ENCODE measurements at places on chromosomes 16 and 17.

DNA sequence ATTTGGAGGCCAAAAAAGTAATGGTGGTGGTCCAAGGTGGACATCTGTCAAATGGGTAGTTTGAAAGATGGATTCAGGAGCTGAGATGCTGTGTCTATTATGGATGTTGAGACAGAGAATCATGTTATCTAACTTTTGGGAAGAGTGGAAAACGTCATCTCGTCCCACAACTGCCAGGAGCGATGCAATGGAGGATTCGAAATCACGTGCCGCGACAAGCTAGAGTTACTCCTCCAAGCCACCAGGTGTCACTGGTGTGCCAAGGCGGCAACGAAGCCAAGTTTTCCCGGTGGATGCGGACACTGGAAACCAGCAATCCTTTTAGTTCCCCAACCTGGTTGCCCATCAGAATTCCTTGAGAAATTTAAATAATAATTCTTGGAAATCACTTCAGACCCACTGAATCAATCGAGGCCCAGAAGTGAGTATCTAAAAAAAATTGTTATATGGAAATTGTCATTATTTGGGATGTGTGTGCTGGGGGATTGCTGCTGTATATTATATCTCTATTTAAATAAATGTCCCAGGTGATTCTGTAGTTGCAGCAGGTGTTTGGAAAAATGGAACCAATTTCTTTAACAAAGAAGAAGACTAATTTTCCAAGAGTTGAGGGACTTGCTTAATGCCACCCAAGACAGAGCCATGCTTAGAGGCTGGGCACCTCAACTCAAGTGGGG lies 206.1 kb downstream of the HAPSTR1 start:
- DNase-seq = no peak

DNA sequence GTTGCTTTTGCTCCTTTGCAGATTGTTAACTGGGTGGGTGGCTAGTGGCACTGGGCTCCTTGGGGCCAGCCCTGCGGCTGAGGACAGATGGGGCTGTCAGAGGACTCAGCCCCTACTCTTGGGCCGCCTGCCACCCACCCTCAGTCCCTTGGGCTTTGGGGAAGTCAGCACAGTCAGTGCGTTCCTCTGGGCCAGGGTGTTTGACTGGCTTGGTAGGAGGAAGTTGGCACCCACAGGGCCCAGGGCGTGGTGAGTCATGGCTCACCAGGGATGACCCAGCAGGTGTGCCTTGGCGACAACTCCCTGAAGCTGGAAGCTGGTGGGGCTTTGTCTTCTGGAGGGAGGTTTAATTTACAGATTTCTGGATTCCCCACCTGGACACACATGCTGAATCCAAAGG lies 32.4 kb downstream of the HAPSTR1 start:
- DNase-seq = peak; percentile 88

DNA sequence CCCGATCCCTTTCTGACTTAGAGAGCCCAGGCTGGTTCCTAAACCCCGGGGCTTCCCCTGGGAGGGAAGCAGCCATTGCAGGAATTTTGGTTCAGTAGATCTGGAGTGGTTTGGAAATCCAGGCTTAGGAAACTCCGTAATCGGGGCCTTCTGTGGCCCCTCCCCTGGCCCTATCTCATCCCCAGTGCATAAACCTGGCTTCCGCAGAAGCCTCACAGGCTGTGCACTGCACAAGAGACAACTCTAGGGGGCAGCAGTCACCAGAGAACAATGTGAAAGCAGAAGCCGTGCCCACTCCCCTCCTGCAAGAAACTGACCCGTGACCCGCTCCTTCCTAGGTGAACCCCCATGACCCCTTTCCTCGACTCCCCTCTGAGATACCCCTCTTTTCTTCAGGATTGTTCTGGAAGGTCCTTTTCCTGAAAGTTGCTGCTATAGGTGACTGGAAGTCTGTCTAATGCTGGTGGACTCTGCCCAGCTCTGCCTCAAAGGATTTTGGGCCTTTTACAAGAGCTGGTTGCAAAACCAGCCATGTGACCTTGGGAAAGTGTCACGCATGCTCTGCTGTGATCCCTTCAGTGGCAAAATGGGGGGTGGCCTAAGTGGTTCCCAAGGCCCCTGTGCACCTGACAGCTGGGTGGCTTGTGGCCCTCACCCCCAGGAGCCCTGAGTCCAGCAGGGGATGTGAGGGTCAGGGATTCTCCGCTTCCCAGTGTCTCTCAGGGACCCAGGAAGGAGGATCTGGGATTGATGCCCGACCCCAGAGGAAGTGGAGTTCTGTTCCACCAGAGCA lies 14.4 kb downstream of the GUCY2D start:
- DNase-seq = no peak

GRCh38 chr16:14036889-14037288 lies 34.2 kb upstream of the MRTFB start:
- no peak for DNase-seq

DNA sequence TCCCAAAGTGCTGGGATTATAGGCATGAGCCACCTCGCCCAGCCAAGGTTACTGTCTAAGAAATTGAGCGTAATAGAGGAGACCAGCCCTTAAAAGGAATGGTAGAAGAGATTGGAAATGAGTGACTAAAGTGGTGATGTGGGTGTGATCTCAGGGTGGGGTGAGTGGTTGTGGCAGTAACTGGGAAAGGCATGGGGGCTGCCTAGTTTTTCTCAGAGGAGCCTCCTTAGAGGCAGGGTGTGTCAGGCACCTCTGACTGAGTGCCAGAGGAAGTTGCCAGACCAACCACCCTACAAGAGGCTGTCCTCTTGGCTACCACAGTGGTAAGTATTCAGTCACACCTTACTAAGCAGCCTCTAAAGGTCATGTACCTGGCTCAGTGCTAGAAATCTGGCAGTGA lies 8.9 kb downstream of the DUS2 start:
- no peak for DNase-seq

- DNase-seq = no peak
Observed at GRCh38 chr17:48503747-48504146, 27.1 kb downstream of the HOXB1 start.

DNA sequence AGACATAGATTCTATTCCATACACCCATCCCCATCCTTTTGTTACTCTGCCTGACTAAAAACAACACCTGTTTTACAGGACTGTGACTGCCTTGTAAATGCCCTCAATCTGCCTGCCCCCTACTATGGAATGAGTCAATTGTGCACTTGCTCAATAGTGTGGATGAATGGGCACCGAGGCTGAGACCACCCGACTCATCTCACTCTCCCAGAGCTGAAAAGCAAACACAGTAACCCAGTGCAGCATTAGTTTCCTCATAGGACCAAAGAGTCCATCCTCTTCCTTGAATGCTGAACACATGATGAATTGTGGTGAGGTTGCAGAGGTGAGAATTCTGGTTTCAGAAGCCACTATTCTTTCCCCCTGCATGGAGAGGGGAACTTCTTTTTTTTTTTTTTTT lies 233.7 kb downstream of the ZFHX3 start:
- no peak for DNase-seq

- DNase-seq = no peak
Observed at GRCh38 chr16:70589998-70590471, 56.3 kb upstream of the IL34 start.

DNA sequence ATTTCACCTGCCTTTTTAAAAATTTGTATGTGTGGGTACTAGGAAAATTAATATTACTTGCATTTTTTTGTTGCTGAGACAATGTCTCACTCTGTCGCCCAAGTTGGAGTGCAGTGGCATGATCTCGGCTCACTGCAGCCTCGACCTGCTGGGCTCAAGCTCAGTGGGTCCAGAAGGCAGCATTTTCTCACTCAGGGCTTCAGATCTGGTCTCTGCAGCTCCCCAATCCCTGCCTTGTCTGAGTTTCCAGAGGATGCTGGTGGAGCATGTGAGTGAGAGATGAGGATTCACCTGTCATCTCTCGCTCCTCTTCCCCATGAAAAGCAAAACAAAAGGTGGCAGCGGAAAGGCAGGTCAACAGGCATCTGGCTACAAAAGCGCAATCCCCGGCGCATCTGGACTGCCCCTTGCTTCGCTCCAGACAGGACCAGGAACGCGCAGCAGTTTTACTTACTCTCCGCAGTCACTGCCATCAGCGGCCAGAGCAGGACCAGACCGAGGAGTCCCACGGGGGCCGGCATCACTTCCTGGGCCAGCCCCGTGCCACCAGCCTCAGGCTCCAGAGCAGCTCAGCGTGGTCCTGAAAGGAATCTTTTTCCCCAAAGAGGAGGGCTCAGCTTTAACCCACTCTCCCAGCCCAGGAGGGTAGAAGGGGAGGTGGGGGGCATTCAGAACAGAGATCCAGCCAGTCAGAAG lies 59.9 kb downstream of the LITAF start:
- no peak for DNase-seq

DNA sequence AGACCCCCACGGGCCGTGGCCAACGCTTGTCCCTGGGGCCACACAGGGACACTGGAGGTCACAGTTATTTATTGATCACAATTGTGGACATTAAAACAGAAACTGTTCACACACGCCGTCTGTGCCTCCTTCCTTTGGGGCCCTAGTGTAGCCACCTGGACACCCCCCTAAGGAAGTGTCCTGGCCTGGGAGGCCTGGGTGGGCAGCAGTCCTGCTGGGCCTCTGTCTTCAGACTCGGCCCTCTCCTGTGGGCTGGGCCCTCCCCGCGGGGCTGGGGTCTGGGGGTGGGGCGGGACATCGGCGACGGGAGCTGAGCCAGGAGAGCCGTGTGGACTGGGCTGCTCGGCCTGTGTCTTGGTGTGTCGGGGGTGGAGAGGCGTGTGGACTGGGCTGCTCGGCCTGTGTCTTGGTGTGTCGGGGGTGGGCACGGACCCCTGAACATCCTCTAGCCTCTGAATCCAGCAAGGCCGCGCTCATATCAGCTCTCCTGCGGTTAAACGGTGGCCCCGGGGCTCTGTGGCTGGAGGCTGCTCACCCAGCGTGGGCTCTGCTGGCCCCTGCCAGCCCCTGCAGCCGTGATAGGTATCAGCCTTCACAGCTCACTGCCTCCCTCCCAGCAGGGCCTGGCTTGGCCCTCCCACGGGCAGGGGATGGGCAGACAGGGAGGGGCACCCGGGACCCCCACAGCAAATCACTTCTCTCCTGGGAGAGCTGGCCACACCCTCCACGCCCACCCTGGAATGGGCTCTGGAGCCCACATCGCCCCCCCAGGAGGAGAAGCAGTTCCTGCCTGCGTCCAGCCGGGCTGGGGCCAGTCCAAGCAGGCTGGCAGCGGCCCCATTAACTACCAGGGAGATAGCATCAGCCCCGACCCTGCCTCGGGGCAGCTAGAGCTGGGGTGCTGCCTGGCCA lies 1.1 kb upstream of the NHLRC4 start:
- no peak for DNase-seq

DNA sequence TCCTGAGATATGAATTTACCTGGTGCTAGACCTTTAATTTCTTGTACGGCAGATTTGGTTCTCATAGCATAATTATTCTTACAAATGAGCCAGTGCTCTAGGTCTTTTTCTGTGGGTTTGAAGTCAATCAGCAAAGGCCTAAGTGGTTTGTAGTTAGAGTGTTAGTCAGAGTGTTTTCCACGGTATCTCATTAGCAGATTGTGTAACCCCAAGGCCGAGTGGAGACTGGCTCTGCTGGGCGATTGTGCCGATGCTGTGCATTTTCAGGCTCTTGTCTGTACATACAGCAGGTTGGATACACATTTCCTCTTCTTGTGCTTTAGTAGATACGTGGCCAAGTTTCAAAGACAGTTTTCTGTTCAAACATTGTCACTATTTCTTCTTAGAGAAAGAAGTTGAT lies 78.6 kb upstream of the CA10 start:
- no peak for DNase-seq

GRCh38 chr17:58308173-58308984 lies 20.2 kb downstream of the TSPOAP1 start:
- no peak for DNase-seq

DNA sequence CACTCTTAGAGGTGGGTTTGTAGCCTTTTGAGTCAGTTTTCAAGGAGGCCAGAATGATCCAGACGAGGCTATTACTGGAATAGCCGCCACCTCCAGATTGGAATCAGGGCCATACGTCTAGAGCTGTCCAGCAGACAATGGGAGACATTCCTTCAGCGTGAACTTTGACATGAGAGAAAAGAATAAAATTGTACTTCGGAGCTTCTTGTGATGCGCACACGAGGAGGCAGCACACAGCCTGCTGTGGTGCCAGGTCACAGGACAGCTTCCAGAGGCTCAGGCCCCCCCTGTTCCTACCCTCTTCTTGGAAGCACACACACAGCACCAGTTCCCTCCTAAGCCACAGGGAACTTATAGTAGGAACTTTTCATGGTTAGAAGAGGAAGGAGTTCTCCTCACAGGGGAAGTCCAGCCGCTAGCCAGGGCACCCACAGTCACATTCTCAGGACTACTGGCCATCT lies 81.0 kb downstream of the VPS53 start:
- no peak for DNase-seq

GRCh38 chr17:39769974-39770587 lies 32.3 kb downstream of the GRB7 start:
- DNase-seq = peak; percentile 53

- no peak for DNase-seq
Observed at GRCh38 chr16:69747115-69747514, 7.6 kb downstream of the NOB1 start.

GRCh38 chr16:19853742-19854542 lies 30.7 kb downstream of the GPRC5B start:
- no peak for DNase-seq

DNA sequence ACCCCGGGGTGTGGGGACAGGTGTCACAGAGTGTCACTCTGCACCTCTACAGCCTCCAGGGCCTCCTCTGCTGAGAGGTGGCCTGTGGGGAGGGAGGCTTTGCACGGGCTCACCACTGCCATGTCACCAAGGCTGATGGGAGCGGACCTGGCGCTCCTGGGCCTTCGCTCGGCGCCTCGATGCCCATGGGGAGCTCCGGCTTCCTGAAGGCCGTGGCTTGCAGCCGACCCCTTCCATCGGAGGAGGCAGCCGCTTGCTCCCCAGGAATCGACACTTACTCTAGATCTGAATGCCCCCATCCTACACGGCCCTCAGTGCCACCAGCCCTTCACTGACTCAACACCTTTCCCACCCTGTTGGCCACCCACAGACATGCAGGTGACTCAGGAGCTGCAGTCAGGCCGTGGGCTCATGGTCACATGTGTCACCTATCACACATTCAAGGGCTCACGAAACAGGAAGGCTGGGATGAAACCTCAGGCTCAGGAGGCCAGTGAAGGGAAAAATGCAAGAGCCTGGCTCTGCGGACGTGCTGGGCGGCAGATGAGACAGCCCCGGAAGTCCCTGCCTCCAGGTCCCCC lies 11.9 kb downstream of the LGALS3BP start:
- no peak for DNase-seq

DNA sequence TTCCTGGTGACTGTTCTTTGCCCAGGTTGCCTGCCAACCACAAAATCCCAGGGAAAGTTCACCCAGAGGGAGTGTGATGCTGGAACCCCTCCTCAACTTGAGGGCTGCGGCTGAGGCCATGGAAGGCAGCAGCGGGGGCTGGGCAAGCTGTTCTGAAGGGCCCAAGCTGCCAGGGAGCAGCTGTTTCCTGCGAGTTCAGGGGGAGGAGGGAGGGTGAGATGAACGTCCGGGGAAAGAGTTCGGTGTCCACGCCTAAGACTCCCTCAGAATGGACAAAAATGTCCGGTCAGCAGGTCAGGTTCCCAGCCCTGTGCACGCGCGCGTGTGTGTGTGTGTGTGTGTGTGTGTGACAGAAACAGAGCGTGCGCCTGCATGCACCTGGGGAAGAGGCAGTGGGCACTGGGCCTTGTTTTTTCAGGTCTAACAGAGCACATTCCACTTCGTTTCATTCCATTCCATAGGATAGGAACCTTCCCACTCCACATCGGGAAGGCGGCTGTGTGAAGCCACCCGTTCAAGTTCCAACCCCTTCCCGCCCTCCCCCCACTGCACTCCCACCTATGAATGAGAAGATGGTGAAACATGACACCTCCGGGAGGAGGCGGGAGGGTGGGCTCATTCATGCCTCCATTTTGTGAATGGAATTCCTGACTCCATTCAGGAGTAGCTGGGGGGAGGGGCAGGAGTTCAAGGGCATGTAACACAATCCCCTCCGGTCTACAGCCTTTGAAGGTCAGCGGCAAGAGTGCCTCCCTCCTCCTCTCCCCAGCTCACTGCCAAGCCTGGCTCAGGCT lies 15.7 kb downstream of the ETV4 start:
- peak; percentile 96 for DNase-seq

All from NCI-H2029 (cell line).